ENCODE measurements at places on chromosomes 1 and 21.

GRCh38 chr1:12525311-12526181 is 92.5 kb downstream of the DHRS3 start:
- DNase-seq = no peak

- no peak for DNase-seq
Measured at GRCh38 chr1:95195046-95195445, 39.0 kb upstream of the RWDD3 start.

- no peak for DNase-seq
Measured at GRCh38 chr1:116710420-116711262, 43.1 kb upstream of the IGSF3 start.

- DNase-seq = no peak
Measured at GRCh38 chr1:116425987-116426386, 52.9 kb downstream of the ATP1A1 start.

GRCh38 chr1:81213279-81213678 is 587.5 kb upstream of the ADGRL2 start:
- no peak for DNase-seq

- no peak for DNase-seq
Measured at GRCh38 chr1:110339407-110340206, 430 bp downstream of the RBM15 start.

DNA sequence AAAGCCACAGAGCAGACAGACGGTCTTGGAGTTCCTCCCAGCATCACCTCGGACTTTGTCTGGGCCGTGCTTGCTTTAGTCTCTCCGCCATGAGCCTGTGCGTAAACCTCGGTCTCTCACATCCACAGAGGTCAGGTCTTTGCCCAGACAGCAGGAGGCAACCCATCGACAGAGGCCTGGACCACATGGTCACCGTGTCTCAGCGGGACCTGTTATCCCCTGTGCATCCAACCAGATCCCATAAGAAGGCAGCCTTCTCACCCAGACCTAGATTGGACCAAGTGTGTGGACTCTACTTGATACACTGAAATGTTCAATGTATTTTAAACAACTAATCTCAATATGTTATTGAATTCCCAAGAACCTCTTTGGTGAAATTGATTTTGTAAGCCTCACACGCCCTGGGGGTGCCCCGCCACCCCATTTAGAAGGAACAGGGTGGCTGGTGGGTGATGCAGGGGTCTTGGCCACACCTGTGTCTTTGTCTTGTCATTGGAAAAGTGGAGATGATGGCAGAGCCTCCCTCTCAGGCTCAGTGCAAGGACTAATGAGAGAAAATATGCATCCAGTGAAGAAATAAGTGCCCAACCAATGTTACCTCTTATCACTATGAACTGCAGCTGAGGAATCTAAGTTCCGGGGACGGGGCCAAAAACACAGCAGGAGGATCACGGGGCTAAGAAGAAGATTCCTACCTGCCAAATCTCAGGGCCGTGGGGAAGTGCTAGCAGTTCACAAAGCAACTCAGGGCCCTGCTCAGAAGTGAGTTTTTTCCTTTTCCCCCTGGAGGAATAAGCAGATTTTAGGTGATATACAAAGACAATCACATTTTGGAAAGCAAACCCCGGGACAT is 101.6 kb upstream of the BACE2 start:
- no peak for DNase-seq

DNA sequence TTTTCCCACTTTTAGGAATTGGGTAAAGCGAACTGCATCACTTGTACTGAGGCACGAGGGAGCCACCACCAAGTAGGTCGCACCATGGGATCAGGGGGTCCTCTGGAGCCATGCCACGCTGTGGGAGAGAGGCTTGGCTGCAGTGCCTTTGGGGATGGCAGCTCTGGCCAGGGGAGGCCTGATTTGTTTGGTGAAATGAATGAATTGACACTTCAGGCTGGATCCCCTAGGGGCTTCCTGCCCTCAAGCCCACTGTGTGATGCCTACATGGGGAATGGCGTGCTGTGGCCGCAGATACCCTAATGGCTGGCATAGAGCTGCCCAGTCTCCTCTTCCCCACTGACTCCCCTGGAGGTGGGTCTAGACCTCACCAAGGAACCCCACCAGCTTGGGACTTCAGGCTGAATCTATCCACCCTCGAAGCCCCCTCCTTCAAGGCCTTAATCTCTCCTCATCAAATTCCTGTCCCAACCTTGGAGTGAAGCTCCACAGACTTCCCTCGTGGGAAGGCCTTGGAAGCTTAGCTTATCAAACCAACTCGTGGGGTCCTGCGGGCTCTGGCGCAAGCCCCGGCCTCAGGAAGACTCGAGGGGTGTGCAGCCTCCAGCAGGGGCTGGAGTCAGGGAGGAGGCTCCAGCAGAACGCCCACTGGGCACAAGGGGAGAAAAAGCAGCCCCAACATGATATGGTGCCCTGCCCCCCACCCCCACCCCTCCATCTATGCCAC is 64.6 kb downstream of the VWA5B1 start:
- no peak for DNase-seq

DNA sequence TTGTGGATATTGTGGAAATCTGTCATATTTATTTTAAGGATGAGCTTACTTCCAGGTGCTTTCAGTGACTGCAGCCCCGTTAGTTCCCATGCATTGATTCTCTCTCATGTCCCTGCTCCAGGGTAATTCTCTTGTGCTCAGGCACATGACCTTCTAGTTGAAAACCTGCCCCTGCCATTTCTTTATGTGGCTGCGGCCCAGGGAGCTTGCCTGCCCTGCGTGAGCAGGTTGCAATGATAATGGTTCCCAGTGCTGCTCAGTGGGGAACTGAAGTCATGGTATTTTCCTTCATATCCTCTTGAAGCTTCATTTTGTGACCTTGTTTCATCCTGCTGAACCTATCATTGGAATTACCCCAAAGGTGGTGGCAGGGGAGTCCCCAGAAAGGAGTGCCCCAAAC is 229.8 kb downstream of the DISC1 start:
- no peak for DNase-seq

DNA sequence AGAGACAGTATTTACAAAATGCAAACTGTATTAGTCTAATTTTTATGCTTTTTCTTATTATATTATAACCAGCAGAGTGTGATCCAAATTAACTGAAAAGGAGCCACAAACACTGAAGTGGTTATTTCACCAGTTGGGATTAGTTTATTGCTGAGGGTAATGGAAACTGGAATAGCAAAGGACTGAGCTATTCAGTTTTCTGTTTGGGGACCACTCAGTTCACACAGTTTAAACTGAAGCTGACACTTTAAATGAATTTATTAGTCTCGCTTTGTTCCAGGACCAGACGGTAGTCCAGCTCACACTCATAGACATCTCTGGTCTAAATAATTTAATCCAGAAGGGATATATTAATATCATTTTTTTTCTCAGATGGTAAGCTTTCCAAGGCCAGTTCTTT is 410.7 kb downstream of the LTN1 start:
- no peak for DNase-seq

DNA sequence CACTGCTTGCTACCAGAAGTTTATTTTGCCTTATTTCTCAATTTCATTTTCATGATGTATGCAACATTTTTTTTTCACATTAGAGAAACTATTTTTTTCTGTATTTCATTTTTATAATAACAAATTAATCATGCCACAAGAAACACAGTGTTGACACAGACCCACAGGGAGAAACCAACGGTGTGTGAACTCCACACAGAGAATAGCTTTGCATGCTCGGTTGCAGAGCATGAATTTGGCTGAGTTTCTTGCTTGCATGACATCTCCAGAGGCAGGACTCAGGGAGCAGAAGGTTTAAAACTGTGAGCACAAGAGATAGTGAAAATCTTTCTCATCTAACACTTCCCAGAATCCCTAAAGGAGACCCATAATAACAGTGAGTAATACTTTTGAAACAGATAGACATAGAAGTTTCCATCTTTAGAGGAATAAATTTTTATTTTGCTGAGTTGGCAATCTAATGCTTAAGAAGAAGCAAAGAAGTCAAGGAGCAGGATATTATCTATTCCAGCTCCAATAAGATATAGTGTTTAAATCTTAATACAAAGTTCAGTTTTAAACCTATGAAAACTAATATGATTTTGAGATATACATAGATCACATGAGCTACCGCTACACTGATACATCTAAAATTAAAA is 890.9 kb downstream of the MRPL39 start:
- no peak for DNase-seq

- no peak for DNase-seq
Measured at GRCh38 chr1:61337441-61337951, 255.1 kb downstream of the NFIA start.

GRCh38 chr1:205739348-205740160 is 10.4 kb downstream of the NUCKS1 start:
- DNase-seq = no peak

GRCh38 chr1:24294716-24295371 is 24.3 kb upstream of the GRHL3 start:
- no peak for DNase-seq

DNA sequence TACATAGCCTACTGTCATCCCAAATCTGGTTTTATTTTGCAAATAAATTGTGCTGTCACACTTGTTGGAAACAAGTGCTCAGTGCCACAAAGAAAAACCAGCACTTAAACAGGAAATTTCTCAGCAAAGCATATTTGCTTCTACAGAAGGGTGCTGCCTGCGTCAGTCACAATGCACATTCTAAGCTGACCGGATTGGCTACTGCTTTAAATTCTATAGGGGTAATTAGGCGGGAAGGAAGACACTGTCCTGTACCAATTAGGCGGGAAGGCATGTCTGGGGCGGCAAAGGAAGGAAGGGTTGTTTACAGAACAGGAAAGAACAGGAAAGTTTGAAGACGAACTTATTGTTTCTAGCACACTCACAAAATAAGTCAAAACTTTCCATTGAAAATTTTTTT is 2.8 kb downstream of the IFI16 start:
- DNase-seq = no peak

DNA sequence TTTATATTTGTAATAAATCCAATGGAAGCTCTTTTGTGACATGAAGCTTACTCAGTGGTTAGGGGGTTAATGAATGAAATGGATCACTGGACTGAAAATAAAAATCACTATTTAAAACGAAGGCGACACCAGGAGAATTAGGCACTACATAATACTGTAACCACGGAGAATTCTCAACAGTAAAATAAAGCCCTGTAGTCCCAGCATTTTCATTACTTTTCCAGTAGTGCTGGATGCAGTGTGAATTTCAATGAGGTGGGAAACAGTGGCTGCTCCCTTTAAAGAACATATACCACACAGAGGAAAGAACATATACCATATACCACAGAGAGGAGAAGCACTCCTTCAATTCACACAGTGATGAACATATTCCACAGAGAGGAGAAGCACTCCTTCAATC is 275.0 kb downstream of the SMYD3 start:
- DNase-seq = no peak

DNA sequence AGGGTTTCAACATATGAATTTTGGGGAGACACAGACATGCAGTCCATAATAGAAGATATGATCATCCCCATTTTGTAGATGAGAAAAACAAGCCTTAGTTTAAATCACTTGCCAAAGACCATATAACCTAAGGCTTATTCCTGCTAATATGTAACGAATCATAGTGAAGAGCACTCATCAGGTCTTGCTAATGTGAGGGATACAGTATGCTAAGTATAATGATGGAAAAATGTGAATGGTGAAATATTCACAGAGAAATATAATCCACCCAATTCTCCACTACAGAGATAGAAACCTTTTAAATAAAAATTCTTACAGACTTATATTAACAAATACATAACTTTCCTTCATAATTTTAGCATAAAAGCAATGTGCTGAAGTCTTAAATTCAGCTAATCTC is 18.9 kb downstream of the ERICH3 start:
- DNase-seq = no peak

GRCh38 chr1:66520655-66521054 is 13.3 kb upstream of the SGIP1 start:
- DNase-seq = no peak

DNA sequence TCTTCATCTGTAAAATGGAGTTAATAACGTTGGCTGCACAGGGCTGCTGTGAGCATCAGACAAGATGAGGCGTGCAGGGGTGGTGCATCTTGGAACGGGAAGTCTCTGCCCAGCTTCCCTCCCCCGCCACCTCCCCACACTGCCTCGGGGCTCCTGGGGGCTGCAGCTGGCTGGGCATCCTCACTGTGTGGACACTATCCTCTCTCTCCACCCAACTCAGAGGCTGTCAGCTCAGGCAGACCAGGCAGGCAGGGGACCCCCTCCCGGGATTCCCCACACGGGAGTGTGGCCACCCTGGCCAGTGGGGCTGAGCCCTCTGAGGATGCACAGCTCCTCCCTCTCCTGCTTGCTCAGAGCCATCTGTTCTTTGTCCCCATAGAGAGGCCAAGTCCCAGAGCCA is 122.7 kb downstream of the CCDC185 start:
- no peak for DNase-seq

DNA sequence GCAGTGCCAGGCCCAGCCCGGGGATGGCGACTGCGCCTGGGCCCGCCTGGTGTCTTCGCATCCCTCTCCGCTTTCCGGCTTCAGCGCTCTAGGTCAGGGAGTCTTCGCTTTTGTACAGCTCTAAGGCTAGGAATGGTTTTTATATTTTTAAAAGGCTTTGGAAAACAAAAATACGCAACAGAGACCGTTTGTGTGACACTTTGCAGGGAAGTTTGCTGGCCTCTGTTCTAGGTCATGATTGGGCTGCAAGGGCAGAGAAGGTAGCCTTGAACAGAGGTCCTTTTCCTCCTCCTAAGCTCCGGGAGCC is 719 bp downstream of the SOD1 start:
- DNase-seq = no peak

DNA sequence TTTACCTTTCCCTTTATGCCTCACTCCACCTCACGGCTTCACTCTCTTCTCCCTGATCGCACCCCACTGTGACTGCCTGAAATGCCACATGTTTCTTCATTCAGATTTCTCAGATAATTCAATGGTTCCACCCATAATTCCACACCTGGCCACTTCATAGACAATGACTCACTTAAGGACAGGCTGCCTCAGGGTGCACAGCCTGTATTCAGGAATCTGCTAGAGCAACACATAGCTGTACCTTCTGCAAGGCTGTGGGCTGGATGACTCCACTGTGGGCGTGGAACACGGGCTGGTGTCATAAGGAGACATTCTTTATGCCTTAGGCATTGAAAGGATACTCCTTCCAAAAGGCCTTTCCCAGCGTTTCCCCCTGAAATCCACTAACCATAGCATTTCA is 36.1 kb downstream of the L1TD1 start:
- DNase-seq = no peak

- DNase-seq = no peak
Measured at GRCh38 chr1:32224285-32224684, 2.1 kb downstream of the EIF3I start.

GRCh38 chr1:96741335-96741734 is 19.8 kb downstream of the PTBP2 start:
- DNase-seq = no peak
